Motor neuron (in vitro differentiated cells): ENCODE measurements at places on chromosomes 2 and 18. TPM values are rescaled to one million over a fixed set of nuclear protein-coding genes. Genes with fewer than 3 reads are reported as not detected.

The ARMC9 gene
- total RNA-seq = 7.2 and 15.5 TPM in 2 replicates

The FIGN gene
- total RNA-seq = 10.6 and 14.8 TPM in 2 replicates

DNA sequence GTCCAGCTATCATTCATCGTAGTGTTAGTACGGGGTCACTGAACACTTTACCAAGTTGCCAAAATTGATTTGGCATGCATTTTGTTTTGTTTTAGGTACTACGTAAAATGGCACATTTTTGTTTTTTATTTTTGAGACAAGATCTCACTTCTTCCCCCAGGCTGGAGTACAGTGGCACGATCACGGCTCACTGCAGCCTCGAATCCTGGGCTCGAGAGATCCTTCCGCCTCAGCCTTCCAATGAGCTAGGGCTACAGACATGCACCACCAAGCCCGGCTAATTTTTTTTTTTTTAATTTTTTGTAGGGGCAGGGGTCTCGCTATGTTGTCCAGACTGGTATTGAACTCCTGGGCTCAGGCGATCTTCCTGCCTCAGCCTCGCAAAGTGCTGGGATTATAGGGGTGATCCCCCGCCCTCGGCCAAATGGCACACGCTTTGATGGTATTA is 786 bp downstream of the TAF1B start:
- peak; percentile 12 for ATAC-seq

- ATAC-seq = no peak
These were observed 3.3 kb upstream of the MSTN start for GRCh38 chr2:190065839-190066238.

DNA sequence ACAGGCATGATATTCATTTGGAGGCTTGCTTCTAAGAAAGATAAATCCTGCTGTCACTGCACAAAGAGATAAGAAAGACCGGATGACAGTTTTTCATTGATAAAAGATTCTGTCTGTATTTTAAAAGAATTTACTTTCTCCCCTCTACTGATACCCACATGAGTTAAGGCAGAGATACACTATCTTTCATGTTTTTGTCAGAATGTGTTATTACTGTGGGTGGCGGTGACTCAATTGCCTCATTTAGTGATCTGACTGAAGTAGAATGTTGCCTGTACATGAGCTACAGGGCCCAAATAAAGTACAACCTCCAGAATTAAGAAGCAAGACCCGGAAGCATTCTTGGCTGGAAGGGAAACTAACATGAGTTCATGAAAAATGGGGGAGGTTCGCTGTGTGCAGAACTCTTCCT is 480.0 kb downstream of the SLC4A3 start:
- no peak for ATAC-seq

GRCh38 chr18:59140302-59140885 is 710 bp downstream of the SEC11C start:
- ATAC-seq = no peak

DNA sequence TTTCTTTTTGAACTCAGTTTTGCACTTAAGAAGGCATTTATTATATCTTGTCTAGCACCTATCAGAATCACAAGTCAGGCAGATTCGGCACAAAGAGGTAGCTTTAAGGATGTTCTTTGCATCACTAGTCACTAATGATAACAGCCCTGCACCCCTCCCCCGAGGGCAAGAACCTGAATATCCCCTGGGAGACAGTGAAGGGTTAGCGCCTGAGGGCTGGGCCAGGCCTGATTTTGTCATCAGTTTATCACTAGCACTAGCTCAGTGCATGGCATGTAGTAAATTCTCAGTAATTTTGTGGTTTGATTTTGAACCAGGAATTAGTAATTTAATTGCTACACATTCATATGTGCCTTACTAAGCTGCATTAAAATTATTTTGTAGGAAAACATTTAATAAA is 23.9 kb upstream of the HS6ST1 start:
- no peak for ATAC-seq

The LYG2 gene
- total RNA-seq = 1.6 TPM in 1 of 2 replicates, not detected in the other

DNA sequence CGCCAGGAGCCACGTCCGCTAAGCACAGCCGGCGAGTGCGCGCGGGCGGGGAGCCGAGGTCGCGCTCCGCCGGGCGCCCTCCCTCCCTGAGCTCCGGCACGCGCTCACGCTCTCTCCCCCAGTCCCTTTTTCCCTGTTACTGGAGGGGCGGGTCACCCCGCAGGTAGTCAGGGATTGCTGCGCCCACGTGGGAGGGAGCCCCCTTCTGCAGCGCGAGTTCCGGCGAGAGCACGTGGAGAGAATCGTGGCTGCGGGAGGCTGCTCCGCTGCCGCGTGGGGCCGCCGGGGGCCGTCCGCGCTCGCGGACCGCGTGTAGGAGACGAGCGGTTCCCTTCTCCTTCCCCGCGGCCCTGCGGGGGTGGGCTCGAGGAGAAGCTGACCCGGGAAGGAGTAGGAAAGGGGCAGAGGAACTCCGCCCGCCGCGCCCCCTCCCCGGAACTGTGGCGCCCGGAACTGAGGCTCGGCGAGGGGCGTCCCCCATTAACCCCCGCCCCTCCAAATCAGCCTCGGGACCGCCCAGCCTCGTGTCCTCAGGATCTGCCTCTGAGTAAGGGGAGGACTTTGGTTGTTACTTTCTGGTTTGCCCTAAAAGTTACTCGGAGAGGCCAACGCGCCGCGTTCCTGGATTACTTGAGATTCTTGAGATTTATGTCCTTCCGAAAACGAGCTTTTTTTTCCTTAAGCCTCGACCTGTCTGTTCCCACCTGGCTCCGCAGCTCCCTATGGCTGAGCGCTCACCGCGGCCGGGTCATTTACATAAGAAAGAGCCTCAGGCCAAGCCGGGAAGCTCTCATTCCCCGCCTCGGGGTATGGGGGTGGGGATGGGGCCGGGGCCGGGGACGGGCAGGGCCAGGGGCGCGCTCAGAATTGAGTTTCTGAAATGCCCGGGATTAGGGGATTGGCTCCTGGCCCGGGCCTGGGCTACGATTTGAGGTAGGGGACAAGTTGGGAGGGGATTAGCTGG is 1.1 kb downstream of the HK2 start:
- ATAC-seq = peak; percentile 23

DNA sequence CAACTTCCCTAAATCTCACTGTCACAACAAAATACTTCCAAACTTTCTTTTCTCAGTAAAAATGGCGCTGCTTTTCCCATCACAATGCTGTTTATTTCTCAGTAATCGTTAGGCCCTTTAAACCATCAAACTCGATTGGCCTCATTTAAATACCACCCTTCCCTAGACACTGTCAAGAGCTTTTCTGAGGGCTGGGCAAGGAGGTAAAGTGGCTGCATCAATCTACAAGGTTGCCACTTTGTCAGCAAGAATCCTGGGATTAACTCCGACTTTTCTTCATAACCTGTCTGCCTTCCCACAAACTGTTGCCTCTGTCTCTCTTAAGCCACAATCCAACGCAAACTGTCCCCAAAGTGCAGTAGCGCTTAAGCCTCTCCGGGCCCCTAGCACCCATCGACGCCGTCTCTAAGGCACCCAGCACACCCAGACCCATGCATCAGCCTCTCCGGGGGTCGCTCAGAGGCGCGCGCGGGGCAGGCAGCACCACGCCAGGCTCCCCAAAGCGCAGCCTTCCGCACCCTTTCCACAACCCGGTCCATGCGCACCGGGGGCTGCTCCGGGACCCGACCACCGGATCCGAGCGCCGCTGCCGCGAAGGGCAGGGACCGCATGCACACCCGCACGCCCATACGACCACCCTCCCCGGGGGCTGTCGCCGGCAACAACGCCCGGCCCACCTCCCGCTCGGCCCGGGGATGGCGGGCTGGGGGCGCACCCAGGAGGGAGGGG is 683 bp downstream of the MBOAT2 start:
- ATAC-seq = peak; percentile 7

- ATAC-seq = no peak
These were observed 29.6 kb downstream of the TFCP2L1 start for GRCh38 chr2:121255358-121255757.

GRCh38 chr2:145220496-145220895 is 700.6 kb upstream of the ZEB2 start:
- ATAC-seq = no peak

DNA sequence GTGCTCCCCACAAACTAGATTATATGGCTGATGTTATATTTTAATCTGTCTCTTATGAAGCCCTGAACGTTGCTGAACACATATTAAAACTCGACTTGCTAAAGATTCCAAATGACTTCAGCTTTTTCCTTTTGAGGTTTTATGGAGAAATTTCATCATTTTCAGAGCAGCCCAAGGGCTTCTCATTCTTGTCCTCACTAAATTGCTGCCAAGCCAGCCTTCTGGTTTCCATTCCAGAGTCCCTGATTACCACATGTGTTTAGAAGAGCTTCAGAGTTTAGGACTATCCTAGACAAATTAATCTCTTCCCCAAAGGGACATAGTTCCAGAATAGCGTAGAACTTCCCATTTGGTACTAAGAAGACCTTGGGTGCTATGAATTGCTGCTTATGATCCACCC is 77.8 kb upstream of the CCDC195 start:
- no peak for ATAC-seq

- ATAC-seq = no peak
These were observed 153.8 kb downstream of the AQP4 start for GRCh38 chr18:26711756-26712155.
